ENCODE measurements at places on chromosomes 2 and 18.

- no peak for DNase-seq
These were observed 243.0 kb downstream of the RPRM start for GRCh38 chr2:153235516-153235915.

GRCh38 chr2:100629309-100629708 is 66.5 kb downstream of the PDCL3 start:
- DNase-seq: no peak

- no peak for DNase-seq
These were observed 12.8 kb upstream of the CIB4 start for GRCh38 chr2:26654061-26654340.

DNA sequence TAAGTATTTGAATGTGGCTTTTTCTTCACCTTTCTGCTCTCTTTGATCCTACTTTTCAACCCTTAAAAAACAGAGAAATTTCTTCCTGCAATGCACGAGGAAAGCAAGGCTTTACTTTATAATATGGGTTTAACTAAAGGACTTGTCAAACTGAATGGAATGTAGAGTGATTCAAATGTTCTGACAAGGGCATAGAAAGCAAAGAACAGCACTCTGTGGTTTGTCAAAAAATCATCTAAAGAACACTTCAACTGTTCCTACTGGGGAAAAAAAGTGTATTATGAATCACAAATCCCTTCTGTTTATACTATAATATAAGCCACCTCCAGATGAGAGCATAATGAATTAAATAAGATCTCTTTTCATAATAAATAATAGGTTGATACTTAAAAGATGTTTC is 45.0 kb upstream of the RIT2 start:
- DNase-seq: no peak

GRCh38 chr2:101808006-101808562 is 110.6 kb downstream of the MAP4K4 start:
- DNase-seq: no peak
